ENCODE measurements at places on chromosomes 3 and 15. TPM values are rescaled to one million over a fixed set of nuclear protein-coding genes. Genes with fewer than 3 reads are reported as not detected.
A peak's percentile ranks its signal among the peaks of the same experiment; 100 is the strongest.

DNA sequence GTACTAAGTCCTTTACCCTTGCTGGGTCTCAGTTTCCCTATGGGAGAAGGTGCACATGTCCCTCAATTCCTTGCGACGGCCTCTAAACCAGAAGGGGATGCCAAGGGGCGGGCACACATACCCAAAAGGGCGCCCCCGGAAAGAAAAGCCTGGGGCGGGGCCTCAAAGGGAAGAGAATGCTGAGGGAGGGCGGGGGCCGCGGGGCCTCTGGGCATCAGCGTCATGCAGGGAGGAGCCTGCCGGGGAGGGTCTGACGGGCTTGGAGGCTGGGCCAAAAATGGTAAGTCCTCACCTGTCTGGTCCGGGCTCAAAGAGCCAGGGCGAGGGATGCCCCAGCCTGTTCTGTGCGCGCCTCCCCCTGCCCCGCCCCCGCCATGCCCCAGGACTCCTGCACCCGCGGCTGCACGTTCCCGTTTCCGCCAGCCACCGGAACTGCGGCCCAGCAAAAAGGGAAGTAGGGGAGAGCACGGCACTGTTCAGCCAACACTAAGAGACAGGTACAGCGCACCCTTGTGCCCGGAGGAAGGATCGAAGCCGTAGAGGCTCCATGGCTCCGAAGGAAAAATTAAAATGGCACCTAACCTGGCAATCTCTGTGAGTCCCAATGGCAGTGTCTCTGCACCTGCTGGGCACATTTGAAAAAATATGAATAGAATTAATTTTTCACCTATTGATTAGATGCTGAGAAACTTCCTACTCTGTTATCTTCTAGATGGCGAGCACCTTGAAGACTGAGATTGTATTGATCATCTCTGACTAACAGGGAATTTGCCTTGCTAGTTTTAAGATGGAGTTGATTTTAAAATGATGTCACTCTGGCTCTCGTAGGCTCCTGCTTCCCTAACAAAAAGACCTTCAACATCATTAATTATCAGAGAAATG, at the start of gene DET1:
Gene DET1 (minus strand): TSS at position 434 of the 882 bp plus-strand sequence. CDS start 14,976 bp downstream, outside the sequence.
- DNase-seq = peak; percentile 95

Gene UTS2B
- not detected for total RNA-seq

DNA sequence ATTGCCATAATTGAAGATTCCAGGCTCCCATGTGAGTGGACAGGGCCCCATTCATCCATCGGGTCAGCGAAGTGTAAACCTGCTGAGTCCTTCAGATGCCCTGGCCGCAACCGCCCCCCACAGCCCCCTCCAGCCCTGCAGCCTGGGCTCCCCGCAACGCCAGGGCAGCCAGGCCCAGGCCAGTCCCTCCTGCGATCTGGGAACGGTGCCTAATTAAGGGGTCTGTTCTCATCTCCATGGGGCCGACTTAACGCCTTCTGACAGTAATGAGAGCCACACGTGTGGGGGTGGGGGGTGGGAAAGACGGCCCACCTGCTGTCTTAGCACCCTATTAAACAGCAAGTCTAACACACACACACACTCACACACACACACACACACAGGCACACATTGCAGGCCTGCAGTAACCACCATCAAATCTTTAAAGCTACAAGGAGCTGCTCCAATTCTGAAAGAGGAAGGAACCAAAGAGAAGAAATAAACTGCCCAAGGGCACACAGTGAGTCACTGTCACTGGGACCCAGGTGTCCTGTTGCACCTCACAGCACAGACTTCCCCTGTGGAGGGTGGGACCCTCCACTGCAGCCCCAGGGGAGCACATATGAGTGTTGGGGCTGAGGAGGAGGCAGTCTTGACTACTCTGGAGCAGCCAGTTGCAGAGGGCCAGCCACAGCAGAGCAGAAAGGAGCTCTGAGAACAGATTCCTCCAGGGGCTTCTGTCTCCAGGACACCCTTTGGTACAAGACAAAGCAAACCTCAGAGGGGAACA, 31.8 kb upstream of the HES1 start:
- H3K4me3 ChIP-seq = no peak overlapping the region
- H3K36me3 ChIP-seq = no peaks in the 10 kb centered on the region
- DNase-seq = no peak

DNA sequence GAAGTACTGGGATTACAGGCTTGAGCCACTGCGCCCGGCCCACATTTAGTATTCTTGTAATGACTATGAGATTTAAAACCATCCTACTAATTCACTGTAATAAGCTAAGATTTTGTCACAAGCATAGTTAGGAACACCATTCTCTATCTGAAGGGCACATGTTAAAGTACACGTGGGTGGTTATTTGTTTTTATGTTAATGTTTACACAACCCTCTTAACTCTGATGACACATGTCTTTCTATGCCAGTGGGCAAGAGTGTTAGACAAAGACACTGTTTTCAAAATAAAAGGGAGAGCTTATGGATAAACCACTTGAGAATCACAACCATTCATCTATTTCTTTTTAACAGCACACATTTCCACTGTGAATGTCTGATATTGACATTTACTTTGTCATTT, 537.6 kb upstream of the IL12A start:
- H3K27me3 ChIP-seq = no peaks in the 10 kb centered on the region
- no peak overlapping the region for H3K27ac ChIP-seq

- H3K27me3 ChIP-seq = no peaks in the 10 kb centered on the region
- no peaks in the 10 kb centered on the region for H3K4me1 ChIP-seq
- H3K4me3 ChIP-seq = no peak overlapping the region
- no peaks in the 10 kb centered on the region for H3K36me3 ChIP-seq
These were observed 98.4 kb downstream of the IGF2BP2 start for GRCh38 chr3:185726254-185726967.

Gene SLC12A8
- 18.8 TPM for total RNA-seq

DNA sequence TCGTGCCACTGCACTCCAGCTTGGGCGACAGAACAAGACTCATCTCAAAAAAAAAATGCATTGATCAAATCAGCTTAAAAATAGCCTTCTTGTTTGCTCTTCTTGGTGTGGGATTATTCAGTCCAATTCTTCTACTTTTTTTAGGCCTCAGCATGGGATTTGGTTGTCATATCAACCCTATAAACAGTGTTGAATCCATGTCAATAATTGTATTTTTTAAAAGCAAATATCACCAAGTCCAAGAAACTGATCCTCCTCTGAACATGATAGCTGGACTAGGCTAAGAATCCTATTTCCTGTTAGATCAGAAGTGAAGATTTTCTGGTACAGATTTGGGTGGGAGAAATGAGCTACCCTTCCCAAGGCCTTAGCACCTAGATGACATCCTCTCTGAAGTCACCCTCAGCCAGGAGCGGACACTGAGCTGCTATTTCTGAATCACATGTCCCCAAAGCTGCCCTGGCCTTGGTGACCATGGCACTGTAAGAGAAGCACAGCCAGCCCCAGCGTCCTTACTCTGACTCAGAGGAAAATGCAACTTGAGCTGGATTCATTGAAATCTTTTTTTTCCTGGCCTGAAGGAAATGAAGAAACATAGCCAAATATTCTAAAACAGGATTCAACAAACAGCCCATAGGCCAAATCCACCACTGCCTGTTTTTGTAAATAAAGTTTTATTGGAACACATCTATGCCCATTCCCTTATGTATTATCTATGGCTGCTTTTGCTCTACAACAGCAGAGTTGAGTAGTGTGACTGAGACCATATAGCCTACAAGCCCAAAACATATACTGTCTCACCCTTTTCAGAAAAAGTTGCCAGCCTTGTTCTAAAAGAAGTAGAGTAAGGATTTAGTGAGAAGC, 215.9 kb upstream of the CTDSPL start:
- peak overlapping the region; percentile 63 for H3K27ac ChIP-seq
- no peak for DNase-seq
- no peak overlapping the region for H3K4me3 ChIP-seq
- H3K4me1 ChIP-seq = peaks cover 13% of the 10 kb centered on the region
- no peaks in the 10 kb centered on the region for H3K27me3 ChIP-seq

Gene AGTR1
- 3.2 TPM for total RNA-seq

GRCh38 chr15:82930461-82930860, 22.1 kb downstream of the HOMER2 start:
- H3K4me1 ChIP-seq = peaks cover 5% of the 10 kb centered on the region
- H3K36me3 ChIP-seq = no peaks in the 10 kb centered on the region
- H3K27me3 ChIP-seq = no peaks in the 10 kb centered on the region

DNA sequence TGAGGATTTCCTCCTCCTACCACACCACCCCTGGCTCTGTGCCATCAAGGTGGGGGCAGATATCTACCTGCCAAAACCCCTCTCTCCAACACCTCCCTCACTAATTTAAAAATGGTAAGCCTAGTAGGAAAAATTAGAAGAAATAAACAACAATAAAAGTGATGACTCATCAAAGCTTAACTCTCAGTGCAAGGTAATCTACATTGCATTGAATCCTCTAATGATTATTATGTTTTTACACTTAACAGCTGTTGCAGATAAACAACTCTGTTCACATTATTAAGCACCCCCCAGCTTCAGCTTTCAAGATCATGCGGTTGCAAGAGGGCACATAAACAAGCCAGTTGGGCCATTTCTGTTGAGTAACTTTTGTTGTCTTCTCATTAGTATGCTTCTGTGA, 396.1 kb upstream of the ATP11B start:
- no peak overlapping the region for H3K4me3 ChIP-seq
- no peaks in the 10 kb centered on the region for H3K4me1 ChIP-seq
- no peaks in the 10 kb centered on the region for H3K36me3 ChIP-seq
- H3K27me3 ChIP-seq = no peaks in the 10 kb centered on the region

GRCh38 chr15:75008629-75009326, 13.4 kb downstream of the SCAMP5 start:
- H3K4me1 ChIP-seq = no peaks in the 10 kb centered on the region
- no peaks in the 10 kb centered on the region for H3K27me3 ChIP-seq
- H3K36me3 ChIP-seq = no peaks in the 10 kb centered on the region
- H3K27ac ChIP-seq = peak overlapping the region; percentile 20

Gene LMOD3
- total RNA-seq = not detected

DNA sequence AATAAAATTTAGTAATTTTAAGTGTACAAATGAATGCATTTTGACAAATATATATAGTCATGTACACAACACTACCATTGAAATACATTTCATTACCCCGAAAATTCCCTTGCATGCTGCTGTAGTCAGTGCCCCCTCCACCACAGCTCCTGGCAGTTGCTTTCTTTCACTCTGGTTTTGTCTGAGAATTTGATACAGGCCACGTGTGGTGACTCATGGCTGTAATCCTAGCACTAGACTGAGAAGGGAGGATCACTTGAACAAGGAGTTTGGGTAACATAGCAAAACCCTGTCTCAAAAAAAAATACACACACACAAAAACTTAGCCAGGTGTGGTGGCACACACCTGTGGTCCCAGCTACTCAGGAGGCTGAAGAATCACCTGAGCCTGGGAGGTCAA, 65.4 kb downstream of the TFRC start:
- H3K4me1 ChIP-seq = no peaks in the 10 kb centered on the region
- H3K27me3 ChIP-seq = no peaks in the 10 kb centered on the region
- no peak for DNase-seq
- H3K4me3 ChIP-seq = no peak overlapping the region

GRCh38 chr3:42672515-42672914, 12.8 kb upstream of the KLHL40 start:
- H3K27me3 ChIP-seq = no peaks in the 10 kb centered on the region
- no peaks in the 10 kb centered on the region for H3K36me3 ChIP-seq
- no peak overlapping the region for H3K27ac ChIP-seq

DNA sequence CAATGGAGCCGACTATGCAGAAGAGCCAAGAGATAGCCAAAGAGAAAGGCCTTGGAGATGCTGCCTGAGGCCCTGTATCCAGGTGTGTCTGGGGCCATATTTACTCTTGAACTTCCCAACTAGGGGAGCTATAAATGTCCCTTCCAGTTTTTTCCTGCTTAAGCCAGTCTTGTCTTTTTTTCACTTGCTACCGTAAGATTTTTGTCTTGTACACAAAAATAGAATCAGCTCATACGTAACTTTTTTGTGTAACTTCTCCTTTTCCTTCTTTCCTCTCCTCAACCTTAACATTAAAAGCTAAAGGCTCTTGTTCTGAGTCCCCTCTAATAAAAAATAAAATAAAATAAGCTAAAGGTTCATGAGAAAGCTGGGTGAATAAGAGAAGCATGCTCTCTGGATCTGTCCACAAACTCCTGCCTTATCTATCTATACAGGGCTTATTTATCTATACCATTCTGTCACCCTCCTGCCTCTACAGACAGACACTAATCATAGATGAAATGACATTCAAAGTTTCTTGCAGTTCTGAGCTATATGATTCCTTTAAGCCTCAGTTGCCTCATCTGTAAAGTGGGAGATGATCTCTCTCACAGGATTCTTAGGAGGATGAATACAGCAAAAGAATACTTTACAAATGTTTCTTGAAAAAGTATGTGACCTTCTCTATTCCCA, 4.6 kb downstream of the SUMF1 start:
- no peak overlapping the region for H3K27ac ChIP-seq
- no peak overlapping the region for H3K4me3 ChIP-seq
- H3K36me3 ChIP-seq = no peaks in the 10 kb centered on the region
- H3K4me1 ChIP-seq = peaks cover 28% of the 10 kb centered on the region

- DNase-seq = no peak
- H3K4me3 ChIP-seq = no peak overlapping the region
- peaks cover 51% of the 10 kb centered on the region for H3K36me3 ChIP-seq
- no peaks in the 10 kb centered on the region for H3K27me3 ChIP-seq
- no peaks in the 10 kb centered on the region for H3K4me1 ChIP-seq
These were observed 87.6 kb downstream of the RYK start for GRCh38 chr3:134163096-134163495.

- H3K27ac ChIP-seq = no peak overlapping the region
- no peaks in the 10 kb centered on the region for H3K36me3 ChIP-seq
- no peak overlapping the region for H3K4me3 ChIP-seq
- no peaks in the 10 kb centered on the region for H3K4me1 ChIP-seq
These were observed 895.6 kb upstream of the ROBO1 start for GRCh38 chr3:80663426-80663825.

DNA sequence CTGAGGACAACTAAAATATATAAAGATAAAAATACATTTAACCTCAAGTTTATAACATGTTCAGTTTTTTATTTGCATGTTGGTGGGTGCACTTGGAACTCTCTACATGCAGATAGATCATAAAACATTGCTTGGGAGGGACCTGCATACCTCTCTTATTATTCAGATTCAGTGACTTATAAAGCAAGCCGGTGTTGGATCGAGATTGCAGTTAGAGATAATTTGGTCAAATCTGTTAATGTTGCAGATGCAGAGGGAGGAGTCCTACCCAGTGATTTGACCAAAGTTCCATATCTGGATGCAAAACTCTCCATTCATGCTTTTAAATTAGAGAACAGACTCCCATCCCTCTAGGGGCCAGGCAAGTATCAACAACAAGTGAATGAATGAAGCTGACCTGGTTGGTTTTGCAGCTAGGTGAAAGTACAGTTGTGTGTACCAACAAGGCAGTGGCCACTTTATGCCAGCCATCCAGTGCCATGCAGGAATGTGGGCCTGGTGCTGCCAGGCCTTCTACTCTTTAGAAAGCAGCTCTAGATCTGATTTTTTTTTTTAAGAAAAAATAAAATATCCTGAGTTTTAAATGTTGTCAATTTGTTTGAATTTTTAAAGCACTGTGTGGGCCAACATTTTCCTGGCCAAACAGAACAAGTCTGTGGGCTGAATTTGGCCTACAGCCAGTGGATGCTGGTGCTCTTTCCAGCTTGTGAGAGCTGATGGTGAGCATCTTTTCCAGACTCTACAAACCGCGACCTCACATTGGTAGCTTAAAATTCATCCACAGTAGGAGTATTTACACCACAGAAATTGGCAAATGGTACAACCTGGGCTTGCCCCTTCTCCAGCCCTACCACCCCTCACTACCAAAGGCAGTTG, 12.3 kb downstream of the CDIN1 start:
- H3K4me3 ChIP-seq = no peak overlapping the region
- DNase-seq = no peak
- H3K36me3 ChIP-seq = no peaks in the 10 kb centered on the region
- no peaks in the 10 kb centered on the region for H3K4me1 ChIP-seq
- no peak overlapping the region for H3K27ac ChIP-seq

GRCh38 chr3:45124352-45124751, 21.8 kb downstream of the CDCP1 start:
- no peak overlapping the region for H3K4me3 ChIP-seq
- H3K27ac ChIP-seq = peak overlapping the region; percentile 72
- no peaks in the 10 kb centered on the region for H3K36me3 ChIP-seq
- DNase-seq = no peak
